ENCODE measurements at places on chromosomes 16 and 17.

DNA sequence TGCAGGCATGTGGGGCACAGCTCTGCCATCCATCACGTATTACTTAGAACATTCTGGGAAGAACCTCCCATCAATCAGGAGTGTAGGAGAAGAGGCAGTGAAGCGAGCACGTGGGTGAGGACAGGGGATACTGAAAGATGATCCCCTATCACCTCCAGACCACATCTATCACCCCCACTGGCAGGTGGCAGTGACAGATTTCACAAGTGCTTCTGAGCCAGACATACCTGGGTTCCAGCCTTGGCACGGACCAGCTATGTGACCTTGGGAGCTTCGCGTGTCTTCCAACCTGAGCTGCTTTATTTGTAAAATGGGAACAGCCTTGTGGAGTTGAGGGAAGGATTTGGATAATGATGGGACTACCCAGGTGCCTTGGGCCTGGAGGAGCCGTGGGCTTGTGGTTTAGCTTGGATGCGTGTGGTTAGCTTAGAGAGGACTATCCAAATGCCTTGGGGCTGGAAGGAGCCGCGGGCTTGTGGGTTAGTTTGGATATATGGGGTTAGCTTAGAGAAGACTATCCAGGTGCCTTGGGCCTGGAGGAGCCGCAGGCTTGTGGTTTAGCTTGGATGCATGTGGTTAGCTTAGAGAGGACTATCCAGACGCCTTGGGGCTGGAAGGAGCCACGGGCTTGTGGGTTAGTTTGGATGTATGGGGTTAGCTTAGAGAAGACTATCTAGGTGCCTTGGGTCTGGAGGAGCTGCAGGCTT is 206.4 kb downstream of the ENGASE start:
- DNase-seq = no peak

- no peak for DNase-seq
Measured at GRCh38 chr17:15456972-15457722, 10.3 kb downstream of the CDRT4 start.

DNA sequence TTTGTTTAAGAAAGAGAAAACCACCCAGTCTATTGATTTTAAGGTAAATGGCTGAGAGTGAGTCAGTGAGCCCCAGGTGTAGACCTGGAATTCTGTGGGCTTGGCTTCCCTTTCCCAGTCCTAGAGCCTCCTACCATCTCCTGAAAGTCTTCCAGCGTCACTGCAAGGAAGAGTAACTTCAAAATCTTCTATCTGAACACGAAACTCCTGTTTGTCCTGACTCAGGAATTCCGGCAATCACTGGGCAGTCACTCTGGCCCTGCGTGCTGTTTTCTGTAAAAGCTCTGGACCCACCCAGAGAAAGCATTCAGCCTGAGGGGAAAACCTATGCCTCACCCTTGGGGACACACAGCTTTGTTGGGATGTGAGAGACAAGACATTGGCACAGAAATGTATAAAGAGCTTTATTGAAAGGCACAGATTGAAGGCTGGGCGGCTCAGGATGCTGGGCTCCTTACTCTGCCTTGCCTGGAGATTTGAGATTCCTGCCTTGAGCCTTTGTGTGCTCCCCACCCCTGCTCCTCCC is 15.9 kb downstream of the MINK1 start:
- no peak for DNase-seq

DNA sequence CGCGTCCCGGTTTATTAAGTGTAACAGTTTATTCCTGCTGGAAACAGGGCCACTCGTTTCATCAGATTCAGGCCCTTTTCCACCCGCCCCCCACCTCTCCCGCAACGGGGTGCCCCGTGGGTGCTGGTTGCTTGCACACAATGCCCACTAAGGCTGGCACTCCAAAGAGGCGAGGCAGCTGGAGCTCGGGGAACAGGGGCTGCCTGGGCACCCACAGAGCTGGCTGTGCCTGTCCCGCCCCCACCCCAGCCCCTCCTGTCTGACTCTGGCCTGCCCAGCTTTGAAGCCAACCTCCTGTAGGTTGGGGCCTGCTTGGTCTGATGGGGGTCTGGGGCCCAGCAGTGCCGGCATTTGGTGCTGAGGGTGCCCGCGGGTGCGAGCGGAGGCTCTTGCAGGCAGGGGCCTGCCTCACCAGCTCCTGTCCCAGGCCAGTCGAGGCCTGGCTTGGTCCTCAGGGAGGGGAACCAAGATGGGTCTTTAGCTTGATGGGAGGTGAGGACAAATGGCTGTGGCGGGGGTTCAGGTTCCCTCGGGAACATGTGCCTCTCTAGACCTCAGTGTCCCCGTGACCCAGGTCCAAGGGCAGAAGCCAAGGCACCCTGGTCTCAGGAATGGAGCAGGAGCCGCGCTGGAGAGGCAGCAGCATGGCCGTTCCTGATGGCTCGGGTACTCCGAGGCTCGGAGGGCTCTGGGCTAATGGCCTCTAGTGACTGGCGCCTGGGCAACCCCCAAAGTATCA is 20.1 kb downstream of the MYBBP1A start:
- no peak for DNase-seq

DNA sequence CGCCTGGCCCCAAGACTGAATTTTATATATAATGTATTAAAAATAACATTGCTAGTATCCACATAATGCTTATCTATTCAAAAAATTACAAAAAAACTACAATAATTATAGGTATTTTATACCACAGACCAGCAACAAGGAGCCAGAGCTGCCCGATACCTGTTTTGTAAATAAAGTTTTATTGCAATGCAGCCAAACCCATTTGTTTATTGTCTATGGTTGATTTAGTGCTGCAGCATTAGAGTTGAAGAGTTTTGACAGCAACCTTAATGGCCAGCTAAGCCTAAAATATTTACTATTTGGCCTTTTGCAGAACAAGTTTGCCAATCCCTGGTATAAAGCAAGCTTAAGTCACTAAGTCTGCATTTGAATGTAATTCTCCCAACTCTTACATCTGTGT is 5.6 kb downstream of the MEIOC start:
- DNase-seq = no peak

- DNase-seq = no peak
Measured at GRCh38 chr16:86398622-86399021, 111.7 kb upstream of the FOXF1 start.

- no peak for DNase-seq
Measured at GRCh38 chr16:23905027-23905426, 69.2 kb downstream of the PRKCB start.

DNA sequence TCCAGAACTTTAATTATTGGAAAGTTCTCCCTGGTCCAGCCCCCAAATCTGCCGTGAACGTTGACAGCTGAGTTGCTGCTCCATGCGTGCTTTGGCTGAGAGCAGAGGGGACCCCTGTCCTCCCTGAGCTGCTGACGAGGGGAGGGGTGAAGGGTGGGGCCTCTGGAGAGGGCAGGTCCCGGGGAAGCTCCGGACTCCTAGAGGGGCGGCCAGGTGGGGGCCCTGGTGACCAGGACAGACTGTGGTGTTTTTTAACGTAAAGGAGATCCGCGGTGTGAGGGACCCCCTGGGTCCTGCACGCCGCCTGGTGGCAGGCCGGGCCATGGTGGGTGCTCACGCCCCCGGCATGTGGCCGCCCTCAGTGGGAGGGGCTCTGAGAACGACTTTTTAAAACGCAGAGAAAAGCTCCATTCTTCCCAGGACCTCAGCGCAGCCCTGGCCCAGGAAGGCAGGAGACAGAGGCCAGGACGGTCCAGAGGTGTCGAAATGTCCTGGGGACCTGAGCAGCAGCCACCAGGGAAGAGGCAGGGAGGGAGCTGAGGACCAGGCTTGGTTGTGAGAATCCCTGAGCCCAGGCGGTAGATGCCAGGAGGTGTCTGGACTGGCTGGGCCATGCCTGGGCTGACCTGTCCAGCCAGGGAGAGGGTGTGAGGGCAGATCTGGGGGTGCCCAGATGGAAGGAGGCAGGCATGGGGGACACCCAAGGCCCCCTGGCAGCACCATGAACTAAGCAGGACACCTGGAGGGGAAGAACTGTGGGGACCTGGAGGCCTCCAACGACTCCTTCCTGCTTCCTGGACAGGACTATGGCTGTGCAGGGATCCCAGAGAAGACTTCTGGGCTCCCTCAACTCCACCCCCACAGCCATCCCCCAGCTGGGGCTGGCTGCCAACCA is at the start of gene MC1R:
TSS of gene MC1R (plus strand) at position 410 of the 895 bp plus-strand sequence. CDS start at position 807, 397 bp downstream.
- DNase-seq = no peak

- no peak for DNase-seq
Measured at GRCh38 chr16:2244301-2244700, 7.1 kb downstream of the ECI1 start.

DNA sequence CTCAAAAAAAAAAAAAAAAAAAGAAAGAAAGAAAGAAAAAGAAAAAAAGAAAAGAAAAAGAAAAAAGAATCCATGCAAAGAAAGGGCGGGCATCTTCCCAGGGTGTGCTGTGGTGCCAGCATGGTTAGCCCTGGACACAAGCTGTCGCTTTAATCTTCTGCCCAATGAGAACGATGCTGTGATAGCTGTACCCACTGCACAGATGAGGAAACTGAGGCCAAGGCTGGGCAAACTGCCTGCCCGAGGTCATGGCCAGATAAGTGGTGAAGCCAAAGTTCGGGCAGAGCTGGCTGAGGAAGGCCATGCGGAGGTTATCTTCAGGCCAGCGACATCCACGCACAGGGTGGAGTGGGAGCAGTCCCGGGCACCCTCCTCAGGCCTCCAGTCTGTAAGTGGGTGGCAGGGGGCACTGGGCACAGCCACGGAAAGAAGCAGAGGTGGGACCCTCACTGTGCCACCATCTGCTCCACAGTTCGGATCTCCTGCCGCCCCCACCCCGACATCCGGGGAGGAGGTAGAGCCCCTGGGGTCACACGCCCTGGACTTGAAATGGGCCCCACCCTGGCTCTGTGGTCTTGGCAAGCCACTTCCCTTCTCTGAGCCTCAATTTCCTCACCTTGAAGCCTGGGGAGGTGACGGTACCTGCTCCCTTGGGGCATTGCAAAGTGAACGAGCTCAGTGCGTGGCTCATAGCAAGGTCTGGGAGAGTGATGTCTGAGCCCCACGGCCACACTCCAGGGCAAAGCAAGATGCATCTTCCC is 6.5 kb downstream of the FBXL16 start:
- no peak for DNase-seq

- no peak for DNase-seq
Measured at GRCh38 chr16:29011112-29011511, 26.3 kb downstream of the LAT start.

DNA sequence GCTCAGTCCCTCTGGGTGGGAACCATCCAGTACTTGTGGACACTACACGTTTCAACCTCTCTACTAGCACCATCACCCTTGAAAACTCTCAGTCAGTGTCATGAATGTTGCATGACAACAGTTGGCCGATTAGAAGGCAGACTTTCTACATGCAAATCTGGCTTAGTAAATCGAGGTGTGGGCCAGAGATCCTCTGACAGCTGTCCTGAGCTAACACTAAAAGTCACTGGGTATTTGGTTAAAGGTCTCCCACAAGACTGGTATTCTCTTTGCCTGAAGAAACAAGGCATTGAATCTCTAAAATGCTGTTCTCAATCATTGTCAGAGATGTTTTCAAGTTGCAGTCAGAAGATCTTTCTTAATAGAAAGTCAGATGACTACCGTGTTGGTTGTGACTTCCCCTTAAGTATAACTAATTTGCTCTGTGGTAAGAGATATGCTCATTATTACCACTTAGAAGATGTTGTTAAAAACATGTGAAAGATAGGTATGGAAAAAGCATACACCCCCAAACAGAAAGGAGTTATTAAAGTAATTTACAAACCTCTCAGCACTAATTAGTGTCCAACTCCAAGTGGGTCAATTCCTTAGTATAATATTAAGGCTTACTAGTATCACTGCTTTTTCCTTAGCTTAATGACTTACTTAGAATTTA is 62.3 kb downstream of the WNT3 start:
- no peak for DNase-seq

DNA sequence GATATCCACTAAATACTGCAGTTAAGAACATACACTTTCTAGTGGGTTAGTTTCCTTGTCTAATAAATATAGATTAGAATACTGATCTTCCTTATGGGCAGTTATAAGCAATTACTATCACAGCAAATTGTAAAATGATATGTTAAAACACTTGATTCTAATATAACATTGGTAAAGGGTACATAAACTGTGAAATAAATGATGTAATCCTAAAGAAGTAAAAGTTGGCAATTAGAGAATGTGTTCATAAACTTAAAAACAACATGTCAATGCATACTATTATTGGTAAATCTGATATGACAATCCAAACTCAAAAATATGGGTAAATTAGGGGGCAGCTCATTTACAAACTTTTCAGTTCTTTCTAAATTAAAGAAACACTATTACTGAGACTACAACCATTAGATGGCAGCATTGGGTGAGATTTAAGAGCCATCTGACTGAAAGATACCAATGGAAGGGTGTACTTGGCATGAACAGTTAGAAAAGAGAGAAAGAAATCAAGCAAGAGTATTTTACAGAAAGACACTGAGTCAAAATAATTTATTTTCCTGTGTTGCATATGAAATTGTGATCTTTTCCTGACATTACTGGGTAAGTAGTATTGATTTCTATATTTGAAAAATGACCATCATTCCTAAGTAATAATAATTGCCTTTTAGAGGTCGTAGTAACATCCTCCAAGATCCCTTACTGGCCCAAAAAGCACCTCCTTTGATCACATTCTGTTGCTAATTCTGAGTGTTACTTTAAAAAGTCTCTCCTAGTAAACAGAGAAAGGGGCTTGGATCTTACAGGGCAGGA is 119.6 kb downstream of the SPAG9 start:
- peak; percentile 42 for DNase-seq

DNA sequence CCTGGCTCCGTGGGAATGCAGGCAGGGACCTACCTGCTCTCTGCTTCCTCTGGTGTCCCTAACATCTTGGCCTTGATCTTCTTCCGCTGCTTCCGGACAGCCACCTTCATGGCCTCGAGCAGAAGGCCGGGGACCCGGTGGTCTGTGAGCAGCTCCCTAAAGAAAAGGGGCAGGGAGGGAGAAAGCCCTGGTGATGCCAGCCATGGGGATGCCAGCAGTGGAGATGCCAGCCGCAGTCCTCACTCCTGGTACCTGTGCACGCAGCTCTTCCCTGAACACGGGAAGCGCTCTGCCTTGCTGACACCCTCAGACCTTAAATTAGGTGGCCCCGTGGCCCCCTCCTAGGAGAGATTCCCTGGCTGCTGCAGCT is 1.9 kb downstream of the RILP start:
- DNase-seq = no peak

DNA sequence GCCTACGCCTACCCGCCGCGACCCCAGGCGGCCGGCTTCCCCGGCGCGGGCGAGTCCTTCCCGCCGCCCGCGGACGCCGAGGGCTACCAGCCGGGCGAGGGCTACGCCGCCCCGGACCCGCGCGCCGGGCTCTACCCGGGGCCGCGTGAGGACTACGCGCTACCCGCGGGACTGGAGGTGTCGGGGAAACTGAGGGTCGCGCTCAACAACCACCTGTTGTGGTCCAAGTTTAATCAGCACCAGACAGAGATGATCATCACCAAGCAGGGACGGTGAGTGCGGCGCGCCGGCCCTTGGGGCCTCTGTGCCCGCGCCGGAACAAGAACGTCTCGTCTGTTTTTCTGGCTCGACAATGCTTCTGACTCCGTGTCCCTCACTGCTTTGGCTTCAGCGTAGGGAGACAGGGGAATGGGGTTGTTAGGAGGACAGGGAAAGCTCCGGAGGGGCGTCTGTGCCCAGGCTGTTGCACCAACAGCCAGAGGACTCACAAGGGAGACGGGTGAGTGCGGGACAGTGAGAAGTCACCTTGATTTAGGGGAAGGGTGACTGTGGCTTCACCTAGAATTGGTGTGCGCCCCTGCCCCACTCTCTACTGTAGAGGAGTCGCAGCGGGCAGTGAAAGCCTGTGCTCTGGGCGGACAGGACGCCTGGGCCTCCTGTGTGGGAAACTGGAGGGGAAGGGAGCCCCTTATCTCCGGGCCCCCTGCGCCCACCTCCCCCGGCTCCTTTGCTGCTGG is 806 bp downstream of the TBX21 start:
- DNase-seq = no peak

- no peak for DNase-seq
Measured at GRCh38 chr16:30095166-30096078, 591 bp downstream of the YPEL3 start.

- no peak for DNase-seq
Measured at GRCh38 chr16:27966756-27967155, 96.8 kb downstream of the GSG1L start.
